MM.1S (cell line): ENCODE measurements at places on chromosomes 16 and 17.

DNA sequence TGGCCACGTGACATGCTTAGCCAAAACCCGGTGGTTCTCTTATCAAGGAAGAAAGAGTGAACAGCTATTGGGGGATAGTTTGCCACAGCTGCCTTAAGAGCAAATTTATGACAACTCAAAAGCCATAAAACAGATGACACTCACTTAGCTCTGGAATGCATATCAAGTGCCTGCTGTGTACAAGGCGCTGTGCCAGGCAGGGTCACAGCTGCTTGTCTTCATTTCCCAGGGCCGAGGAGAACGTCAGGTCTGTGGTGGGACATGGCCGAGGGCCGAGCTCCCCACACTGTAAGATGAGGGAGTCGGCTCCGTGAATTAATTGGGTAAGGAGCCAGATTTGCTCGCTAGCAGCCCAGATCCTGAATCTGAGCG, 14.0 kb downstream of the EEF2K start:
- DNase-seq, result no peak

- DNase-seq, result no peak
These were observed 20.7 kb downstream of the CD7 start for GRCh38 chr17:82296511-82297279.

DNA sequence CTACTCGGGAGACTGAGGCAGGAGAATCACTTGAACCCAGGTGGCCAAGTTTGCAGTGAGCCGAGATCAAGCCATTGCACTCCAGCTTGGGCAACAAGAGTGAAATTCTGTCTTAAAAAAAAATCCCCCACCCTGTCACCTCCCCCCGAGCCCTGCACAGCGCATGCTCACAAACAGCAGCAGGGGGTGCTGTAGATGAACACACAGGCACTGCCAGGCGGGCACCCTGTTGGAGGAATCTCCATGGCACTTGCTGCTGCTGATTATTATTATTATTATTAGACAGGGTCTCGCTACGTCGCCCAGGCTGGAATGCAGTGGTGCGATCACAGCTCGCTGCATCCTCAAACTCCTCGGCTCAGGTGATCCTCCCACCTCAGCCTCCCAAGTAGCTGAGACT, 24.6 kb downstream of the FZD2 start:
- DNase-seq, result no peak

- no peak for DNase-seq
These were observed 3.4 kb downstream of the SLC2A4 start for GRCh38 chr17:7284911-7285310.

- no peak for DNase-seq
These were observed 30.9 kb upstream of the DUSP14 start for GRCh38 chr17:37458805-37459204.

DNA sequence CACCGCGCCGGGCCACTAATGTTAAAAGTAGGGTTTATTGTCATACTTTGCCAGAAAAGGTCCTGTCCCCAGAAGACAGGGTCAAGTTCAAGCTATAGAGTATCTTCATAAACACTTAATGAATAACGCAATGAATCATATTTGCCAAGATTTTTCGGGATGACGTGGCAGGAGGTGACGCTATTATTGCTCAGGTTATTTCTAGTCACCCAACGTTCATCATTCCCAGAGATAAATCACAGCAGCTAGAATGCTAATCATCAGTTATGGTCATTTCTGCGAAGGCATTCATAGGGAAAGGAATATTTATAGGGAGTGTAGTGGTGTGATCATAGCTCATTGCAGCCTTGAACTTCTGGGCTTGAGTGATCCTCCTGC, 2.0 kb downstream of the TMC5 start:
- no peak for DNase-seq

- no peak for DNase-seq
These were observed 187.3 kb upstream of the KIF2B start for GRCh38 chr17:53635444-53635843.
